Hematopoietic multipotent progenitor cell treated with erythropoietin and hydrocortisone succinate and interleukin-3 and kit ligand, for 15 days (in vitro differentiated cells): ENCODE measurements at places on chromosomes 1 and 21.
A peak's percentile ranks its signal among the peaks of the same experiment; 100 is the strongest.

GRCh38 chr1:30321996-30322858 is 401.2 kb downstream of the MATN1 start:
- no peak for DNase-seq

DNA sequence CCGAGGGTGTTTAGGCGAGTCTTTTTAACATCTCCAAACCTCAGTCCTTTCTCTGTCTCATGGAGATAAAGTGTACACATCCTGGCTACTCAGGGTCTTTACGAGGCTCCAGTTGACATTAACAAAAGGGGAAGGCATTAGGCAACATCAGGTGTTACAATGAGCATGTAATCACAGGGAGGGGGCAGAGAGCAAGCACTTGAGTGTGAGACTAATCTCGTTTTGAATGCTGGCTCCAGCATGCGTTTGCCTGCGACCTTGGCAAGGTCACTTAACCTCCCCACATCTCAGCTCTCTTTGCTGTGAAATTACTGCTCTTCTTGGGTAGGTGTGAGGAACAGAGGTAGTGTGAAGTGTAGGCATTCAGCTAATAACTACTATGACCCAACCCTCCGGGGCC is 3.1 kb downstream of the TNNT2 start:
- no peak for DNase-seq

- DNase-seq, result peak; percentile 60
These were observed 44.4 kb upstream of the RABGAP1L start for GRCh38 chr1:174114788-174115448.

DNA sequence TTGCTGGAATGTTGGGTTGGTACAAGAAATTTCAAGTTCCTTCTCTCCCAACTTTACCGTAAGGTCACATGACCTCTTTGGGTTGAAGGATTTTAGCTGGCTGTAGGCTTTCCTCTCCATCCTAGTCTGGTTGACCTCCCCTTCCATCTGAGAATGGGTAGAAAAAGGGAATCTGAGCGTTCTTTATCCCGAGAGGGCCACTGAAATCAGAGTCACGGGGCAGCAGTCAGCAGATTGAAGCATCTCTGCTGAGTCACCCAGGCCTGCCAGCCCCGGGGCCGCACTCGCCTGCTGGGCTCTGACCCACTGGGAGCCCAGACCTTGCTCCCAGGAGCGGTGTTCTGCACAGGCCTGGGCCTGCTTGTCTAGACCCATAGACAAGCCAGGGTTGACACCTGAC is 31.0 kb downstream of the TMCC2 start:
- DNase-seq, result no peak

- no peak for DNase-seq
These were observed 423.5 kb upstream of the PROX1 start for GRCh38 chr1:213564215-213564659.

- DNase-seq, result no peak
These were observed 54.6 kb downstream of the PRKCZ start for GRCh38 chr1:2104621-2105427.

DNA sequence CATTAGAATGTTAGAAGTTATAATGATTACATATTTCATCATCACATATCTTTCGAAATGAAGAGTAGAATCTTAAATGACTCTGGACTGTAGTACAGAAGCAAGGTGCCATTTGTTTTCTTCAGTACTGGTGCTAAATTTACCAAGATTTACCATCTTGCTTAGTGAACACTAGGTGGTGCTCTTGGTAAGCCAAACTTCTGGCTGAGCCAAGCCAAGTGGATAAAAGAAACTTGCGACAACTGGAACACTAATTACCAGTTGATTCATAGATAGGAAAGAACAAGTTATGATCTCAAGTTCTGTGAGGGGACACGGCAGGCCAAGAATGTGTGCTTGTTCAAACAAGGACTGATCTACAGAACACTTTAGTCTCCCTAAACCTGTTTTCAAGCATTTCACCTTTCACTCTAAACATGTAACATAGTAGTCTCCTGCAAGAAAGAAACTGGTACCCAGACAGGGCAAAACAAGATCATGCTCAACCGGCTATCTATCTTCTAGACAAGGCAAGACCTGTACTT is 19.8 kb downstream of the SPRTN start:
- peak; percentile 78 for DNase-seq

DNA sequence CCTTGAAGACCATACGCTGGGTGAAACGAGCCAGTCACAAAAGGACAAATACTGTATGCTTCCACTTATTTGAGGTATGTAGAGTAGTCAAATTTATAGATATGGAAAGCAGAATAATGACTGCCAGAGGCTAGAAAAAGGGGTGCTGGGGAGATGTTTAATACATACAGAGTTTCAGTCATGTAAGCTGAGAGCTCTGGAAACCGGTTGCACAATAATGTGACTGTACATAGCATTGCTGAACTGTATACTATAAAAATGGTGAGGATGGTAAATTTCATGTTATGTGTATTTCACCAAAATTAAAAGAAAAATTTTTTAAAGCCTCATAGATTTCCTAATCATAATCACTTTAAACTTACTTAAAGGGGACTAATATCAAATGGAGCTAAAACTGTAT is 110.8 kb downstream of the ZZZ3 start:
- DNase-seq, result no peak

DNA sequence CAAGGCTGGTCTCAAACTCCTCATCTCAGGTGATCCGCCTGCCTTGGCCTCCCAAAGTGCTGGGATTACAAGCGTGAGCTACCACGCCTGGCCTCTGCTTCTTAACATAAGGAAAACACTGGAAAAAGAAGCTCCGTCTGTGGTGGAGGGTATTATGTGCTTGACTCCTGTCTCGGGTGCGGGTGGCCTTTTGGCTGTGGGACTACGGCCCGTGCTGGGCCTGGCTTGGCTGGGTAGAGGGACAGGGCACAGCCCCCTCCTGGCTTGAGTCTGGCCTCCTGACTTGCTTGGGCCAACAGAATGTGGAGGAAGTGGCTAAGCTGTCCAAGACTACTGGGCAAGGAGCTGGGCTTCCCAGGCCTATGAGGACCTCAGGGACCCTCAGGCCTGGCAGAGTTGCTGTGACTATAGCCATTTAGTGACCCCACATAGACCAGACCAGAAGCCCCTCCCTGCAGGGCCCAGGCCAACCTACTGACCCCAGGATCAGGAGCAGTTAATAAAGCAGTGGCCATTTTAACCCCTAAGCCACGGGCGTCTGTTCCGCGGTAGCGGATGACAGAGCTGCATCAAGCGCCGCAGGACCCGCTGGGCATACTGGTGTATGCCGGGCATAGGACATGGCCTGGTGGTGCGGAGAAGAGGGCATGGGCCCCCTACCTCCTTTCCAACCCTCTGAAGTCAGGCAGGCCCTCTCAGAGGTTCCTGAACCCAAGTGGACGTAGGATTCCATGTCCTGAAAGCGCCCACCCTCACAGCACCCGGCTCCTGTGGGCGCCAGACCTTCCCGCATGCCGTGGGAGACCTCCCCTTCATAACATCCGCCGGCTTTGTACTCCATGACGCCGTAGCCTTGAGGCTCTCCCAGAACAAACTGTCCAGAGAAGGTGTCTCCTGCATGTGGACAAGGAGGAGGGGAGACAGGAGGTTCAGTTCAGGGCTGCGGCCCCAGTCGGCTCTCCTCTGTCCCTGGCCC is 4.4 kb downstream of the MORN1 start:
- no peak for DNase-seq

- no peak for DNase-seq
These were observed 9.7 kb downstream of the HSD3B1 start for GRCh38 chr1:119516680-119517079.

DNA sequence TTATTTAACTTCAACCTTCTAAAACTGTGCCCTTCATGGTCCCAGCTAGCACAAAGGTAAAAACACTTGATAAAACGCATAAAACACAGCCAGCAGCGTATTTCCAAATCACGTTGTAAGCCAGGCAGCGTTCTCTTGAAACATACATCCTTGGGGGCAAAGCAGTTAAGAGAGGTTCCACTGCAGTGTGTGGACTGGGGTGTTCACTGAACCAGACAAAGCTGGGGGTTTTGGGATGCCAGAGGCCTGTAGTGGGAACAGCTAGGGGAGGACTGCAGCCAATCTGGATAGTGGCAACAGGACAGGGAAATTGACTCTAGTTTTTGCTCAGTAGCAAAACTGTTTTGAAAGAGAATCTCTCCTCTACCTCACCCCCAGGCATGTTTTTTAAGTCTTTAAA is 21.5 kb upstream of the ATP5PO start:
- DNase-seq, result no peak

DNA sequence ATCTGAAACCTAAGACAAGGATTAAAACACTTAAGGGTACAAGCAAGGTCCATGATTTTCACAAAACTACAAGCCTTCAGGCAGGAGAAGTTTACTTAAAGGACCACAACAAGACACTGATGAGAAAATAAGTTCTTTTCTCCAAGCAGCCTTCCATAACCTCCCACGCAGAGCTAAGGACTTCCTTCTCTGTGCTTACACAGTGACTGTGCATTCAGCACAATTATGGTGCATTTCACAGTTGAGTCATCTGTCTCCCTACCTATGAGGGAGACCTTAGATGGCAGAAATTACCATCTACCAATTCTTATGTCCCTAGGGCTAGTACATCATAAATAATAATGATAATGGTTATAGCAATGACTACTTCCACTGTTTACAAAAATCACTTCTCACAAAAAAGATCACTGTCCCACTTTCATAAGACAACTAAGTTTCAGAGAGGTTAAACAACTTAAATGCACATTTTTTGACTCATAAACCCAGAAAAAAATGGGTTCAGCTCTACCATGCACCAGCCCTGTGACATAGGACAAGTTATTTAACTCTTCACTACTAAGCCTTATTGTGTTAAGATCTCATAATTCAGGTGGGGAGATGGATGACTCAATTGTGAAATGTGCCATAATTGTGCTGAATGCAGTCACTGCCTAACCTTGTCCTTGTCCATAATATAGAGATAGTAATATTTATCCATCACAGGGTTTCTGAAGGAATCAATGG is 45.3 kb downstream of the TARBP1 start:
- no peak for DNase-seq

GRCh38 chr21:37338671-37339551 is 27.7 kb upstream of the DYRK1A start:
- DNase-seq, result no peak

DNA sequence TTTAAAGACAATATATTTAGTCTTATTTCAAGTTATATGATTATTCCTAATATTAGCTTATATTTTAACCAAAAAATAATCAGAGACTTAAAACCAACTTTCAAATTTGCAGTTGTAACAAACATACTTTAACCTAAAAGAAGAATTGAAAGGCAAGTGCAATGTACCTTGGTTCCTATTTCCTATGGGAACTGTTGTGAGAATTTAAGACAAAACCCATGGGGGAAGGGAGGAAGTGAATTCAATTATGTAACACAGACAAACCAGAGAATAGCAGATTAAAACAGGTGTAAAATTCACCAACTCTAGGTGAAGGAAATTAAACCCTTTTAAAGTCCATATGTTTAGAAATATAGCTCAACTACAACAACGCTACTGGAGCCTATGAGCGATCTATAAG is 22.6 kb upstream of the CR2 start:
- no peak for DNase-seq

- no peak for DNase-seq
These were observed 8.2 kb upstream of the SH2D1B start for GRCh38 chr1:162420120-162420519.

DNA sequence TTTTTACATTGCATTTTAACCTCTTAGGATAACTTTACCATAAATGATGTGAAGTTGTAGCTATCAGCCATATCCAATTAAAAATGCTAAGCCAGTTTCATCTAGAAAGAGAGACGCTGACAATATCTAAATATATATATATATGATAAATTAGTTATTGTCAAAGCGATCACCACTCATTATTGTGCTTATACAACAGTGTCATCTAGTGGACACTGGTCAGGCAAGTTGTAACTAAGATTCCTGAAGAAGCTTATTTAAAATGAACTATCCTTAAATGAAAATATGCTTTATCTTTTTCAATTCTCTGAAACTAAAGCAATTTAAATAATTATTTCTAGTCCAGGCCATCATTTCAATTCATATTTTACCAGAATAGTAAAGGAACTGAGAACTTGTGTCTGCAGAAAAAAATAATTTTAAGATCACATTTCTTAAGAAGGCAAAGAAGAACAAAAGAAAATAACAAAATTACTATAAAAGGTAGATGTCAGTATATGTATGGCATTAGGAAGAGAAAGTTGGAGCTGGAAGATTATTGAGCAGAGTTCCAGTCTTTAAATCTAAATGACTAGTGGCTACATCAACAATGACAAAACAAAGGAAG is 193.3 kb upstream of the SNX7 start:
- DNase-seq, result no peak

DNA sequence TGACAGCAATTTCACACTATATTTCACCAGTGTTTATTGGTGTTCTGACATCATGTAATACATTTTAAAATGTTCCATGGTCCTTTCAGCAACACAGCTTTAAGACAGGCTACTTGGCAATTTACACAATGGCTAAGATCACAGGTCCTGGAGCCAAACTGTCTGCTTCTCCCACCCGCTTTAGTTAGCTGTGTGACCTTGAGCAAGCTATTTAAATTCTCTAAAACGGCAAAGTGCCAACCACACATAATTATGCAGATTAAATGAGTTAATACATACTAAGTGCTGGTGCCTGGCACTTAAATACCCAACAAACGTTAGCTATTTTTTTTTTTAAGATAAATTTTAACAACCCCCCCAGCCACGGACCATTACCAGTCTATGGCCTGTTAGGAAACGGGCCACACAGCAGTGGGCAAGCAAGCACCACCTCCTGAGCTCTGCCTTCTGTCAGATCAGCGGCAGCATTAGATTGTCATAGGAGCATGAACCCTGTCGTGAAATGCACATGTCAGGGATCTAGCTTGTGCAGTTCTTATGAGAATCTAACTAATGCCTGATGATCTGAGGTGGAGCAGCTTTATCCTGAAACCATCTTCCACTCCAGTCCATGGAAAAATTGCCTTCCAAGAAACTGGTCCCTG is 26.9 kb downstream of the SOD1 start:
- no peak for DNase-seq

DNA sequence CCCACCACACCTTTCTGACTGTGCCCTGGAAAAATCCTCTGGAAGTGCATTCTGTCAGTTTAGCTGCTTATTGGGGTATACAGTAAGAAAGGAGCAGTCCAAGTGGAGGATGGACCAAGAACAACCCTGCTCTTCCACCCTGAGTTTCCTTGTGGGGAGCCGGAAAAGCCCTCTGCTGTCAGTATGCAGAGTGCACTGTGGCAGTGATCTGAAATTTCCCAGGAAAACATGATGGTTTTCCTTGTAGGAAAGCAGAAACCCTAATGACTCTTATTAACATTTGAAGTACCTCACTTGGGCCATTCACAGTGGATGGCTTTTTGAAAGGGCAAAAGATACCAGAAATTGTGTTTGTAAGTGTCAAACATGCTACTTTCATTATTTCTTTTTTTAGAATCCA is 20.5 kb downstream of the ELAVL4 start:
- no peak for DNase-seq

GRCh38 chr1:184759112-184759511 is 4.5 kb upstream of the EDEM3 start:
- no peak for DNase-seq

DNA sequence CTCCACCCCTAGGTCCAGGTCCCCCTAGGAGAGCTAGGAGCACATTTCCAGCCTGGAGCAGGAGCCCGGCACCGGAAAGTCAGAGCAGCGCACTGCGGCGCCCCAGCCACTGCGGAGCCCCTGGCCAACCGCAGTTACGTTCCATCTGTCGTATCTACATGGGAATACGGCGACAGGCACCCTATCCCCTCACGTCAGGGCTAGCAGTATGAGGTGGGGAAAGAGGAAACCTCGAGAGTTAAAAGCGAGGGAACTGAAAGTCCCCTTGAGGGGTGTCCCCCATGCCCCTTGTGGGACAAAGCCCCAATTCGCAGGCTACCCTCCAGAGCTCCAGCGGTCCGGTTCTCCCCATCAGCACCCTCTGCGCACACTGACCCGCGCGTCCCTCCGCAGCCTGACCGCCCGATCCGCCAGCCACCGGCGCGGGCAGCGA is 995 bp downstream of the COLGALT2 start:
- DNase-seq, result no peak

- DNase-seq, result no peak
These were observed 10.1 kb upstream of the MATN1 start for GRCh38 chr1:30733493-30733892.
